Transverse colon (tissue), 4 donors: ENCODE measurements at places on chromosomes 3 and 15.

DNA sequence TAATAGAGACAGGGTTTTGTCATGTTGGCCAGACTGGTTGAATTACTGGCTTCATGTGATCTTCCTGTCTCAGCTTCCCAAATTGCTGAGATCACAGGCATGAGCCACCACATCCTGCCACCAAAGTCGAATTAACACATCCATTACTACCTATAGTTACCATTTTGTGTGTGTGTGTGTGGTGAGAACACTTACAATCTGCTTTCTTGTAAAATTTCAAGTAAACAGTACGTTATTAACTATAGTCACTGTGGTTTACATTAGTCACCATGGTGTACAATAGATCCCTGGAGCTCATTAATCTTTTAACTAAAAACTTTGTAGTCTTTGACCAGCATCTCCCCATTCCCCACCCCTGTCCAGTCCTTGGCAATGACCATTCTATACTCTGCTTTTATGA, 270.0 kb downstream of the NAALADL2 start:
- no peaks in the 10 kb centered on the region for H3K36me3 ChIP-seq
- H3K27me3 ChIP-seq, result no peaks in the 10 kb centered on the region
- H3K4me1 ChIP-seq, result no peaks in the 10 kb centered on the region
- no peak for DNase-seq
- H3K4me3 ChIP-seq, result no peak overlapping the region

GRCh38 chr3:60528651-60529050, 722.6 kb downstream of the FHIT start:
- H3K27me3 ChIP-seq, result no peaks in the 10 kb centered on the region
- no peak overlapping the region for H3K4me3 ChIP-seq
- no peak for DNase-seq
- H3K27ac ChIP-seq, result no peak overlapping the region
- no peaks in the 10 kb centered on the region for H3K4me1 ChIP-seq

DNA sequence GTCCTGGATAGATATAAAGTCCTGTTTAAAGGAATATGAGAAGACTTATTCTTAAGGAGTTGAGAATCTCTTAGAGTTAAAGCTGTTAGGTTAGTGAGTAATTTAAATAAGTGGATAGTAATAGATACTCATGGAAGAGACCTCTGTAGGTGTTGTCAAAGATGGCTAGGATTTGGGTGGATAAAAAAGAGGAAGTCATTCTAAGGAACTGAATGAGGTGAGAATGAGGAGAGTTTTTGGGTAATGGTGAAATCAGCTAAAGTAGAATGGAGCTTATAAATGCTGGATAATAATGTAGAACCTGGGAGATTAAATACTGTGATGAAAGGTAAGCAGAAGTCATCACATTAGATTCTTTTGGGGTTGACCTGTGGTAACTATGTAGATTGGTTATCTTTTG, 8.1 kb downstream of the ARIH1 start:
- no peak overlapping the region for H3K4me3 ChIP-seq
- H3K36me3 ChIP-seq, result peaks cover 6% of the 10 kb centered on the region
- no peaks in the 10 kb centered on the region for H3K27me3 ChIP-seq
- H3K4me1 ChIP-seq, result peaks cover 17% of the 10 kb centered on the region
- H3K27ac ChIP-seq, result no peak overlapping the region

DNA sequence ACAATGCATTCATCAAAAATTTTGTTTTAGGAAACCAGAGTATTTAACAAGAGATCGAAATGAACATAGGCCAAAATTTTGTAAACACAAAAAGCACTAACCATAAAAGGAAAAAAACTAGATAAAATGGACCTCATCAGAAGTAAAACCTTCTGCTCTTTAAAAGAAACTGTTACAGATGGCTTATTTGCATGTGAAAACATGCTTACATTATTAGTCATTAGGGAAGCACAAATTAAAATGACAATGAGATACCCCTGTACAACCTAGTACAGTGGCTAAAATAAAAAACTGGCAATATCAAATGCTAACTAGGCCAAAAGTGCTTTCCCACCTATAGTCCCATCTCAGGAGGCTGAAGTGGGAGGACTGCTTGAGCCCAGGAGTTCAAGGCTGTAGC, 19.3 kb downstream of the UBR1 start:
- H3K27ac ChIP-seq, result no peak overlapping the region
- no peak for DNase-seq
- H3K36me3 ChIP-seq, result peaks cover 13% of the 10 kb centered on the region

- H3K27me3 ChIP-seq, result no peaks in the 10 kb centered on the region
- H3K27ac ChIP-seq, result peak within 1 kb of the TSS; percentile 100
- H3K4me1 ChIP-seq, result peaks cover 33% of the 10 kb centered on the region
- peak; percentile 65 for DNase-seq
- H3K4me3 ChIP-seq, result peak within 1 kb of the TSS; percentile 95
- peaks cover 7% of the 10 kb centered on the region for H3K36me3 ChIP-seq
Observed at GRCh38 chr3:184361532-184361931, at the start of the genes CLCN2 and POLR2H. Gene CLCN2 (minus strand): TSS chr3:184361605. CDS start chr3:184361479, 126 bp downstream. Gene POLR2H (plus strand): TSS chr3:184361710. CDS start chr3:184363493, 1,783 bp downstream.

GRCh38 chr15:68626739-68627138, 47.9 kb downstream of the CORO2B start:
- H3K27ac ChIP-seq, result no peak overlapping the region
- H3K4me1 ChIP-seq, result no peaks in the 10 kb centered on the region
- H3K4me3 ChIP-seq, result no peak overlapping the region

DNA sequence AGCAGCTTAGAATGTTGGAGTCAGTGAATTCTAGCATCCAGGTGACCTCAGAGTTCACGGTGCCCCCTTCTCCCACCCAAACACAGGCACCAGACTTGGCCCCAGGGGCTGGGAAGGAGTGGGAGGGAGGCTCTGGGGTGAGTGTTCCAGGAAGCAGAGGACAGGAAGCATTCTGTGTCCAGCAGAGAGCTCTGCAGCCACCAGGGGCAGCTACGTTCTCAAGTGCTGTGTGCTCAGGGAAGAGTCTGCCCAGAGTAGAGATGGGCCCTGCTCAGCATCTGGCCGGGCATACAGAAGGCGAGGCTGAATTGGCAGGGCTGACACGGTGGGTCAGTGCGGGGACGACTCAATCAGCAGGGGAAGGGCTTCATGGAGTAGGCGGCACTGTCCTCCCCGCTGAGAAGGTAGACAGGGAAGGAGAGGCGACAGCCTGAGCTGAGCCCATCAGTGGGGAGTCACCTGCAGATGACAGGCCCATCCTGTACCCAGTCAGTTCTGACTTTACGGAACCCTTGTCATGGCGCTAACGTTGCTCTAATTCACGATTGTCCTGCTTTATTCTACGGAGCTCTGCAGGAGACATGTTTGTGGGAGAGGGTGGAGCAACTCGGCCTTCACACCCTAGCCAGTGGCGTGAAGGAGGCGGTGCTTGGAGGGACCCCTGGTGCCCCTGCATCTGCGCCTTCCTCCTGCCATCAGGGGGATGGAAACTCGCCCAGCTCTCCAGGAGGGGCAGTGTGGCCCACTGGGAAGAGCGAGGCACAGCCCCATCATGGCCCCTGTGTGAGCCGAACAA, 82.2 kb downstream of the C3orf70 start:
- no peaks in the 10 kb centered on the region for H3K27me3 ChIP-seq
- H3K27ac ChIP-seq, result peak overlapping the region; percentile 82
- peak; percentile 72 for DNase-seq
- no peak overlapping the region for H3K4me3 ChIP-seq
- H3K4me1 ChIP-seq, result peaks cover 20% of the 10 kb centered on the region

GRCh38 chr3:111314181-111314873, 227.7 kb upstream of the CD96 start:
- H3K4me1 ChIP-seq, result no peaks in the 10 kb centered on the region
- no peaks in the 10 kb centered on the region for H3K36me3 ChIP-seq
- no peak overlapping the region for H3K4me3 ChIP-seq
- DNase-seq, result no peak
- H3K27ac ChIP-seq, result no peak overlapping the region

- no peak overlapping the region for H3K27ac ChIP-seq
- no peaks in the 10 kb centered on the region for H3K36me3 ChIP-seq
- H3K4me3 ChIP-seq, result no peak overlapping the region
- no peak for DNase-seq
- H3K4me1 ChIP-seq, result no peaks in the 10 kb centered on the region
Observed at GRCh38 chr3:182303169-182303568, 490.1 kb upstream of the ATP11B start.
